ENCODE measurements at places on chromosomes 5 and 9.

GRCh38 chr5:29796013-29796412 lies 1397.5 kb upstream of the CDH6 start:
- H3K27ac ChIP-seq: no peak overlapping the region
- DNase-seq: no peak
- no peaks in the 10 kb centered on the region for H3K4me1 ChIP-seq
- no peak overlapping the region for H3K4me3 ChIP-seq

GRCh38 chr9:93058355-93059010 lies at the start of gene SUSD3:
Gene SUSD3 (plus strand): TSS chr9:93058701. CDS start chr9:93058743, 42 bp downstream.
- peak; percentile 53 for DNase-seq
- peak within 1 kb of the TSS; percentile 71 for H3K4me3 ChIP-seq
- no peak within 1 kb of the TSS for H3K27ac ChIP-seq
- peaks cover 16% of the 10 kb centered on the region for H3K27me3 ChIP-seq

DNA sequence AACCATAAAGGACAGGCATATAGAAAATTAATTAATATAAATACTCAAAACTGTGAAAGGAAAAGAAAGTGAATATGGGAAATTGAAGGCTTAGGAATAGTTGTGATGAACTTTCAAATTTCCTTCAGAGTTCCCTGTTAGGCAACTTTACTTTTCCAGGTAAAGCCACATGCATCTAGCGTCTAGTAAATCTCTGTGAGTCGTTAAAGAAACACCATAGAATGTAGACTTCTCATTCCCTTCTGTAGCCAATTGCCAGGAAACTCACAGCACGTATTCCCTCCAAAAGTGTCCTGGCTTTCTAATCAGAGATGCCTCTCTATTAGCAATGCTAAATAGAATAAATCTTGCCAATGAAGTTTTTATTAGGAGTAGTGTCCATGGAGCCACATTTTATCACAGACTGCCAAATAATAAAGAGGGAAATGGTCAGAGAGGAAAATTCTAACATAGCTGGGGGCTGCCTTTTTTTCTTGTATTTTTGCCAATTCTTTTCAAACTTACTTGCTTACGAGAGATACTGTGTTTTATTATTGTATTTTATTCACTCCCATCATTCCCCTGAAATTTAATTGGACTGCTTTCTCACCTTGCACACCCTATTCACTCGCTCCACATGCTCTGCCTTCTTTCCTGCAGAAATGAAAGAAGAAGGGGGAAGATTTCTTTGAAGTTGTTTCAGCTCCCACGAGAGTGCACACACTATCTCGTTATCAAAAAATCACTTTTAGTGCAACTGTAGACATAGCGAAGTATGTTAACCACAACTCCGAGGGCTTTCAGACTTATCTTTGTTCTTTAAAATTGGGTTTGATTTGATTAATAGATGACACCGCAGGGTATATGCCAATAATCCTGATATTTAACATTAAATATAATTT lies 439.0 kb downstream of the CSNK1G3 start:
- H3K27ac ChIP-seq: no peak overlapping the region
- no peaks in the 10 kb centered on the region for H3K27me3 ChIP-seq
- H3K4me3 ChIP-seq: no peak overlapping the region
- no peaks in the 10 kb centered on the region for H3K36me3 ChIP-seq
- no peak for DNase-seq

GRCh38 chr9:113756476-113757192 lies 119.5 kb upstream of the ZNF618 start:
- DNase-seq: no peak
- no peak overlapping the region for H3K4me3 ChIP-seq
- no peaks in the 10 kb centered on the region for H3K36me3 ChIP-seq
- no peaks in the 10 kb centered on the region for H3K27me3 ChIP-seq

DNA sequence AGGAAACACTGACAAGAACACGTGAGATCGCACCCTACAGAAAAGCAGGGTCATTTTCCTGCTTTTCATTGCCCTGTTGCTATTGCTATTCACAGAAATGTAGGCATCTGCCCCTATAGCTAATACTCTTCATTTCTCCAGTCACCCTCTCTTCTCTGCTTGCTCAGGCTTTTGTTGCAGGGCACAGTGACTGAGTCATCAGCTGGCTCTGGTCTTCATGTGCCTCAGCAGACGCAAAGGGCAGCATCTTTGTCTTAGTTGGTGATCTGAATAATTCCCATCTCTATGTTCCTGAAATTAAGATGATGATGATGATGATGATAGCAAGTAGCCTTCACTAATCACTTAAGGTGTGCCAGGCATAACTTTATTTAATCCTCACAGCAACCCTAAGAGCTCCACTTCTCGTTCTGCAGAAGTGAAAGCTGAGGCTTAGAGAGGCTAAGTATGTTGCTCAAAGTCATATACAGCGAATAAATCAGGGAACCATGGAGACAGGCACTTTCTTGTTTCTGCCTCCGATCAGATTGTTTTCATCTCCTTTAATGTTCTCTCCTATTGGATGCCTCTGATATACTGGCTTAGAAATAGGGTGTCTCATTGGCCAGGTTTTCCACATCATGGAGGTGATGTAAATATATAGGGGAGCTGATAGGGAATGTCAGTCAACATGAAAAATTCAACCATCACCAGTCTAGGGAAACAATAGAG lies 133.0 kb upstream of the STK32A start:
- H3K27ac ChIP-seq: no peak overlapping the region
- no peaks in the 10 kb centered on the region for H3K27me3 ChIP-seq
- H3K4me3 ChIP-seq: no peak overlapping the region

GRCh38 chr5:133930061-133930812 lies 38.2 kb downstream of the C5orf15 start:
- no peak overlapping the region for H3K27ac ChIP-seq
- no peaks in the 10 kb centered on the region for H3K27me3 ChIP-seq
- H3K4me1 ChIP-seq: no peaks in the 10 kb centered on the region
- no peak overlapping the region for H3K4me3 ChIP-seq

DNA sequence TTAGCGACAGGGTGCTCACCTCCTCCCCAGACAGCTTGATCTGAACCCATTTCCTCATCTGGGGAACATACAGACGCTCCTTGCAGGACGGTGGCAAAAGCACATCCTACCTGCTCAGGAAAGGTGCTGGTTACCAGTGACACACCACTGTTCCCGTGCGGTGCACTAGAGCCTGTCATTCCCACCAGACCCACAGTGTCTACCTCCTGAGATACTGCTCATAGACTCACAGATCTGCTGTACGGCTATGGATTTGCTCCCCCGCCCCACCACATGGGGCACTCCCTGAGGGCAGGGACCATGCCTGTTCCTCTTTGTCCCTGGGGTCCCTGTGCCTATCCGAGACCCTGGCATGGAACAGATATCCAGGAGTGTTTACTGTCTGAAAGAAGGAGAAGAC lies 208.9 kb downstream of the PAX5 start:
- no peaks in the 10 kb centered on the region for H3K36me3 ChIP-seq
- no peaks in the 10 kb centered on the region for H3K4me1 ChIP-seq
- no peak overlapping the region for H3K4me3 ChIP-seq
- no peaks in the 10 kb centered on the region for H3K27me3 ChIP-seq

GRCh38 chr5:67166460-67167285 lies 29.9 kb downstream of the CD180 start:
- no peak for DNase-seq
- no peaks in the 10 kb centered on the region for H3K27me3 ChIP-seq

DNA sequence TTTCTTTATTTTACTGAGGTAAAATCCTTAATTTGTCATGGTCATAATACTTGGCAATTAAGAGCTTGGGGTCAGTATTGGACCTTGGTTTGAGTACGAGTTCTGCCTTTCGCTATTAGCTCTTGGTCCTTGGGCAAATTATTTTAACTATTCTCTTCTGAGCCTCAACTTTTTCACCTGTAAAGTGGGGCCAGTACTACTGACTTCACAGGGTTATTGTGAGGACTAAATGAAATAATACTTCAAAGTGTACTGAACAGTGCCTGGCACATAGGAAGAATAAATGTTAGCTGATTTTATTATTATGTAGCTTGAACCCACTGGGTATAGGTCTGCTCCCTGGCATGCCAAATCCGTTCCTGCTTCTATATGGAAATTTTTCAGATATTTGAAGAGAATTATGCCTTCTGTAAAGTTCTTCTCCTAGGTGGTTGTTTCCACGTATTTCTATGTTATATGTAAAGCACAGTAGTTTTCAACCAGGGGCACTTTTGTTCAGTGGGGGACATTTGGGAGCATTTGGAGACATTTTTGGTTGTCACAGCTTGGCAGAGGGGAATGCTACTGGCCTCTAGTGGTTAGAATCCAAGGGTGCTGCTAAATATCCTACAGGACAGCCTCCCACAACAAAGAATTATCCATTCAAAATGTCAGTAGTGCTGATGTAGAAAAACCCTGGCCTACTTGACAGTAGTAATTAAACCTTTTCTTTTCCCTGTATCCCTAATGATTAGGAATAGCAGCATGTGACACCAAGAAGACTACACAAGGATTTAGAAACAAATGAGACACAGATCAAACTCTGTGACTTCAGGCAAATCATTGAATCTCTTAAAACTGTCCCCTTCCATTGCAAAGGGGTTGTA lies 4.5 kb downstream of the RCL1 start:
- H3K27ac ChIP-seq: no peak overlapping the region
- no peak for DNase-seq
- no peak overlapping the region for H3K4me3 ChIP-seq
- H3K4me1 ChIP-seq: peaks cover 6% of the 10 kb centered on the region
- no peaks in the 10 kb centered on the region for H3K36me3 ChIP-seq

DNA sequence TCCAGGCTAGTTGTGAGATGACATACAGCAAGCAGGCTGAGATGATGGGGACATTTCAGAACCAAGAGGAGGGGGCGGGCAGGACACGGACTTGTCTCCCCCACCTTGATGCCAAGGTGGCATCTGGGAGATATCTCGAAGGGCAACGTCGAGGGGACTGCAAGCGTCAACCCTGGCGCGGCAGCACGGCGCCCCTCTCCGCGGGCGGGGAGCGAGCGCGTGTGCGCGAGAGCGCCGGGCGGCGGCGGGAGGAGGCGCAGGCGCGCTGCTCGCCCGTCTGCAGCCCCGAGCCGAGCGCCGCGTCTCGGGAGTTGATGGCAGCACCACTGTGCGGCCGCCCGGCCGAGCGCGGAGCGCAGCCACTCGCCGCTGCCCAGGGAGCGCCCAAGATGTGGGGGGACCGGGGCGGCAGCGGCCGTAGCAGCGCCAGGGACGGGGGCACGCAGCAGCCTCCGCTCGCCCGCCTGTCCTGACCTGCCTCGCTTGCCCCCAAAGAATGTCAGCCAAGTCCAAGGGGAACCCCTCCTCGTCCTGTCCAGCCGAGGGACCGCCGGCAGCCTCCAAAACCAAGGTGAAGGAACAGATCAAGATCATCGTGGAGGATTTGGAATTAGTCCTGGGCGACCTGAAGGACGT lies at the start of gene PRR16:
Gene PRR16, plus strand, starts transcription at position 310 of the 636 bp plus-strand sequence.
- DNase-seq: peak; percentile 75
- H3K36me3 ChIP-seq: no peaks in the 10 kb centered on the region
- peak within 1 kb of the TSS; percentile 48 for H3K4me3 ChIP-seq
- H3K4me1 ChIP-seq: no peaks in the 10 kb centered on the region
- H3K27me3 ChIP-seq: peaks cover 16% of the 10 kb centered on the region
- H3K27ac ChIP-seq: no peak within 1 kb of the TSS

- DNase-seq: no peak
- H3K27ac ChIP-seq: no peak overlapping the region
- H3K4me1 ChIP-seq: no peaks in the 10 kb centered on the region
- no peak overlapping the region for H3K4me3 ChIP-seq
- H3K27me3 ChIP-seq: no peaks in the 10 kb centered on the region
Observed at GRCh38 chr5:12910641-12911040, 1006.4 kb upstream of the CTNND2 start.

GRCh38 chr5:35294976-35295375 lies 64.7 kb upstream of the PRLR start:
- no peaks in the 10 kb centered on the region for H3K4me1 ChIP-seq
- no peak for DNase-seq
- no peak overlapping the region for H3K4me3 ChIP-seq
- no peaks in the 10 kb centered on the region for H3K27me3 ChIP-seq
- no peaks in the 10 kb centered on the region for H3K36me3 ChIP-seq
- no peak overlapping the region for H3K27ac ChIP-seq

- H3K36me3 ChIP-seq: no peaks in the 10 kb centered on the region
- no peaks in the 10 kb centered on the region for H3K27me3 ChIP-seq
- DNase-seq: no peak
- H3K4me1 ChIP-seq: no peaks in the 10 kb centered on the region
- no peak overlapping the region for H3K4me3 ChIP-seq
- H3K27ac ChIP-seq: no peak overlapping the region
Observed at GRCh38 chr9:132043708-132044107, 36.0 kb downstream of the MED27 start.

DNA sequence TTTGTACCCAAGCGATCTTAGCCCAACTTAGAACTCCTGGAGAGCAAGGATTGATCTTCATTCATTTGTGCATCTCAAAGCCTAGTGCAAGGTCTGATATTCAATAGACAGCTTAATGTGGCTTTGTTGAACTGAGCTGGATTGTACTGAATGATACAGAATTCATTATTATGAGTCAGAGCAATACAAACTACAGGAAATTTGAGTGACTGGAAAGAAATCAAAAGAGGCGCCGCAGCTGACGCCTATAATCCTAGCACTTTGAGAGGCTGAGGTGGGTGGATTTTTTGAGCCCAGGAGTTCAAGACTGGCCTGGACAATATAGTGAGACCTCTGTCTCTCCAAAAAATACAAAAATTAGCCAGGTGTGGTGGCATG lies 58.6 kb downstream of the ENC1 start:
- H3K4me3 ChIP-seq: no peak overlapping the region
- H3K4me1 ChIP-seq: no peaks in the 10 kb centered on the region

- H3K27ac ChIP-seq: no peak overlapping the region
- H3K36me3 ChIP-seq: no peaks in the 10 kb centered on the region
- no peak overlapping the region for H3K4me3 ChIP-seq
- peaks cover 17% of the 10 kb centered on the region for H3K4me1 ChIP-seq
Observed at GRCh38 chr5:16931334-16932110, 4.6 kb downstream of the MYO10 start.

- DNase-seq: no peak
- no peaks in the 10 kb centered on the region for H3K27me3 ChIP-seq
- H3K4me1 ChIP-seq: no peaks in the 10 kb centered on the region
- H3K4me3 ChIP-seq: no peak overlapping the region
- H3K27ac ChIP-seq: no peak overlapping the region
- no peaks in the 10 kb centered on the region for H3K36me3 ChIP-seq
Observed at GRCh38 chr9:21114311-21114710, 27.3 kb downstream of the IFNW1 start.

DNA sequence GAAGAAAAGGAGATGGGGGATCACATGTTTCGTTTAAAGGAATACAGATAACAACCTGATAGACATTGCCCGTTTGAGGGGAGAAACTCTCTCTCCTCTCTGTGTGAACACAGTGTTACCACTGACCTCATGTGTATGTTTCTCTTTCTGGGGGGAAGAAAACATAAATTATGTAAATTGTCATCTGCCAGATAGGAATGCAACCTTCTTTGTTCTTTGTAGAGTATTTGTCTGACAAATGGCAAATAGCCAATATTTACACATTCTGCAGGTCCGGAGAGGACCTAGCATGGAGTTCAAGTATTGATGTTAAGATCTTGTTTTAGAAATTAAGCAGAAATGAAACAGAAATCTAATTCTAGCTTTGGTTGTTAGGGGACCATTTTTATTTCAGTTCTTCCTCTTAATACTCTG lies 276.3 kb downstream of the SAXO1 start:
- H3K4me1 ChIP-seq: no peaks in the 10 kb centered on the region
- H3K4me3 ChIP-seq: no peak overlapping the region
- no peaks in the 10 kb centered on the region for H3K36me3 ChIP-seq
